AML-193 (cell line): ENCODE measurements at places on chromosomes 12 and 14.

- no peak for DNase-seq
Observed at GRCh38 chr14:99818503-99819036, 25.4 kb downstream of the EML1 start.

DNA sequence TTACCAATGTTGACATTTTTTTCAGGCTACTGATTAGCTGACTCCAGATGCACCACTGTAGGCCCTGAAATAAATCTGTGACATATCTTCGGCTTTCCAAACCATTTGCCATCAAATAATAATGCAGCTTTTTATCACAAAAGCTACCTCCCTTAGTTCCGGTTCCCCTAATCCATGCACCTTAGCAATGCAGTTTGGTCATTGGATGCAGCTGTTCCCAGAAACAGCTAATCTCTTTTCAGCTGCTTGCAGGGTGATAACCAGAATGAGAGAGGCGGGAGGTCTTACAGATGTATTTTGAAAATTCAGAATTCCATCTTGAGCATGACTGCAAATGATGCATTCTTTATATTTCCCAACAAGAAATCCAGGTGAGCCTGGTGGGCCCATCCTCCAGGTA is 646.2 kb downstream of the SOX5 start:
- no peak for DNase-seq

DNA sequence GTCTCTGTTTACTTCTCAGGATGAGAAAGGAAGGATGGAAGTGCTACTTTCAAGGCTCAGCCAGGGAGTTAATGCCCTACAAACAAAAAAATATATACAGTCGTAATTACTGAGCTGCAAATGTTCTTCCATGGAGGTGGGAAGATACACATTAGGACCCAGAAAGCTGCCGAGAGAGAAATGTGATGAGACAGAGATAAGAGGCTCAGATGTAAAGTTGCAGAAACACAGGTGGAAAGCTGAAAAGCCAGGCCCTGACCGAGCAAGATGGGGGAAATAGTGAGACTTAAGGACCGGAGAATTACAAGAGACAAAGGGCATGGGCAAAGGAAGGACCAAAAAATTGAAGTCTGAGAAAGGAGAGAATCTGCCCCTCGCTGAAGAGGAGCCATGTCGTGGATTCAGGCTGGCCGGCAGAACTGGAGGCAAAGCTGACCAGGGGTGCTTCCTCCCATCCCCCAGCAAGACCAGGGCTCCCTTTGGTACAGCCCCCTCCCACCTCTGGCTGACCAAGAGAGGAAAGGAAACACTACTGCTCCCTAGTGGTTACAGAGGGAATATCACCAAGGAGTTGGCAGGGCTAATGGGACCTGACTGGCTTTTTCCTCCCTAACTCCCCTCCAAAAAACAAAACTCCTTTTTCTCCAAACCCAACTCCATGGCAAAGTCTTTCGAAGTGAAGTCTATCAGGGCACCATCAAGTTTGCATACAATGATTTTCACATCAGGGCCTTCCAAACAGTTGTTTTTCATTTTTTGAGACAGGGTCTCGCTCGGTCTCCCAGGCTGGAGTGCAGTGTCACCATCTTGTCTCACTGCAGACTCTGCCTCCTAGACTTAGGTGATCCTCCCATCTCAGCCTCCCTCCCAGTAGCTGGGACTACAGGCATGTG is 12.1 kb downstream of the ZFHX2 start:
- DNase-seq = peak; percentile 16

GRCh38 chr12:57239587-57240065 is 10.1 kb downstream of the SHMT2 start:
- no peak for DNase-seq

- no peak for DNase-seq
Observed at GRCh38 chr14:101223127-101223526, 319.6 kb upstream of the RTL1 start.
